ENCODE measurements at places on chromosomes 3 and 15.

DNA sequence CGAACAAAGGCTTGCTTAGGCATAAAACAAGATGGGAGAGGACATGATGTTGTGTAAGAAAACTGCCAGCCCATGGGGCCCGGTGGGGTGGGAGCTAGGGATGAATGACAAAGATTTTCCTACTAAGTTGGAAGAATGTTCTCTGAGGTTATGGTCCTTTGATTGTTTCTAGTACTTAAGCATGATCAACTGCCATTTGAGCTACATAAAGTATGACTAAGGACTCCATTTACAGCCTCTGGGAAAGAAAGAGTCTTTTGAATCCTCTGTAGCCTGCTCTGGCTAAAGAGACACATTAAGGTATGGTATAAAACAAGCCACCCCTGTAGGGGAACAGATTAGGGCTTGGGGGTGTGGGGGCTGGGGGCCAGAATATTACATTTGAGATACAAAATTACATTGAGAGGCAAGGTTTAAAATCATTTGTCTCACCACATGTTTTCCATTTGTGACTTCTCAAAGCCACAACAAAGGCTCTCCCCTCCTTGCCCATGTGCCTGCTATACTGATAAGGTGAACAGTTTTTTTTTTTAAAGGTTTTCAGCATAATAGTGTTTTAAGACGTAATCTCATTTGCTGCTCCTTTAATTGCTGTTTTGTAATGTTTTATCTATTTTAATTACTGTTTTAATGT lies 323.4 kb downstream of the CHST2 start:
- no peak for DNase-seq

DNA sequence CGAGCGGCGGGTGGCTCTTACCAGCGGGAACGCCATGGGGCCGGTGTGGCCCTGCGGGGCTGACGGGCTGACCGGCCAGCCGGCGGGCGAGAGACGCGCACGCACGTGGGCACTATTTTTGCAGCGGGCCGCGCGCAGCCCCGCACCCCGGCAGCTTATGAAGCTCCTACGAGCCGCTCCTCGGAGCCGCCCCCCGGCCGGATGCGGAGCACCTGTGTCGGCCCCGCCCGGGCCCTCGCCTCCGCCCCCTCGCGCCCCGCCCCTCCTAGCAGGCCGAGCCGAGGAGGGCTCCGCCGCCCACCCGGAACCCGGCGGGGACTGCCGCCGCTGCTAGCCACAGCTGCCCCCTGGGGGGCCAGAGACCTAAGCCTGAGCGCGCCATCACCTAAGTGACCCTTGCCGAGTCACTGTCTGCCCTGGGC lies 683 bp upstream of the CPEB1 start:
- no peak for DNase-seq

GRCh38 chr3:15512166-15512565 lies 9.3 kb downstream of the COLQ start:
- no peak for DNase-seq

- DNase-seq: no peak
Measured at GRCh38 chr3:192419312-192419711, 308.0 kb downstream of the FGF12 start.

DNA sequence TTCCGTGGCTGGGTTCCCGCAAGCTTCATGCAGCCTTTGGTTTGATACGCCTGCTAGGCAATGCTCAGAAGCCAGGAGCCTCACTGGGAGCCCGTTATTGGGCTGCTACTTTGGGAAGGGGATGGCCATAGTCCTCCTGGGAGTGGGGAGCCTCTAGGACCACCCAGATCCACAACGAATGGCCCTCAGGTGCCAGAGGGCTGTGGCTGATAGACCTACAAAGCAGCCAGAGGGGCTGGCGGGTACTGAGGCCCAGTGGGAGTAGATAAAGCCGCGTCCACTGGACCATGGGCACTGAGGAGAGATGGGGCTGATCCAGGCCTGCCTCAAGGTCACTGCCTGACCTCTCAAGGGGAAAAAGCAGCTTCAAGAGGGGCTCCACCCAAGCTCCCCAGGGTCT lies 714 bp downstream of the GNAT1 start:
- no peak for DNase-seq

GRCh38 chr15:64942356-64942755 lies 30.7 kb downstream of the ANKDD1A start:
- no peak for DNase-seq

DNA sequence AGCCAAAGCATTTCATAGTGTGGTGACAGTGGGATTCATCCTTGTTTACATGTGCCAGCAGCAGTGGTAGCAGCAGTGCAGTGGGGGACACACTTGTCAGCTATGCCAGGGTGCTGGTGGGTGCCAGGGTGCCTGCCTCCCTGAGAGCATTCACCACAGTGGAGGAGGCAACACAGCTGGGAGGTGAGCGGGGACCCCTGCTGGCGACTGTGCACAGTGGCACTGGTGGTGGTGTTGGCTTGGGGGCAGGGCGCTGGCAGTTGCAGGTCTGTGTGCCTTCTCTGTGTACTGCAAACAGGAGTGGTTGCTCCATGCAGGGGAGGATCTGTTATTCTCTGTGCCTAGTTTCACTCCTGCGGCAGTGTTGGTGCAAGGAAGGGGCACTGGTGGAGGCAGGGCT lies 41.2 kb downstream of the CEP63 start:
- DNase-seq: no peak

DNA sequence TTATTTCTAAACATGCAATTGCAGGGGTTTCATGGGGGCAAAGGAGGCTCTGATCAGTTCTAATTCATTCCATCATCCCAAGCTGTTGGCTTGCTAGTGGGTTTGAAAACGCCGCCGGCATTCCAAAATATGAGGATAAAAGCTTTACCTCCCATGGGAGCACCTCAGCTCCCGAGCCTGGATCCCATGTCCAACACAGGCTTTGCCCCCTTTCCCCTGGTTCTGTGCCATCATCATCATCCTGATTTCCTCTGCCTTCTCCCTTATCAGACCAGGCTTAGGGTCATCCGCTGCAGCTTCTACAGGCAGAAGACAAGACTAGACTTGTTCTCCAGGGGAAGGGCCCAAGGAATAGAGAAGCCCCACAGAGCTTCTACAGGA lies 25.4 kb downstream of the SH3BP5 start:
- DNase-seq: no peak

DNA sequence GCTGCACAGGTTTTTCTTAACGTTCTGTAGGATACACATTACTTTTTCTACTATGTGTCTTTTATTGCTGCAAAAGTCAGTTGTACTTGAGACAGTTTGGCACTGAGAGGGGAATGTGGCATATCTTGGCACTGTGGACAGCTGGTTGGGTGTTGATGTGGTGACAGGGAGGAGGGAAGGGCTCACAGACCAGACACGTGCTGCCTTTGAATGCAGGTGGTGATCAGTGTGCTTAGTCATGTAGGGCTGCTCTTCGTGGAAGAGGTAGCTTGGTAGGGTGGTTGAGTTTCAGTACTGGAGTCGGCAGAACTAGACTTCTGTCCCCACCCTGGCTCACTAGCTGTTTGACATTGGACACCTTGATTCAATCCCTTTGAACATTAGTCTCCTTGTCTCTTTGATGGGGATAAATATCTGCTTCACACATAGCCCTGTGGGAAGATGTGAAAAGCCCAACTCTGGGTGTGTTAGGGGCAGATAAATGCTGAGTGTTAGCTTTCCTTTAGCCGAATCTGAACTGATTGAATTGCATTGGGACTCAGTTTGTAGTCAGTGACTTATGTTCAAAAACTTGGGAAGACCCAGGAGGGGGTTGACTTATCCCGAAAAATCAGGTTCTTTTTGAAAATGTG lies 108.4 kb downstream of the PTPRG start:
- no peak for DNase-seq

All from activated CD8-positive, alpha-beta memory T cell treated with anti-CD3 and anti-CD28 coated beads for 1 hour (primary cell).